ENCODE measurements at places on chromosomes 2 and 18.

GRCh38 chr2:224378701-224379097, 23.2 kb downstream of the FAM124B start:
- no peak for DNase-seq

- no peak for DNase-seq
These were observed 17.4 kb downstream of the RTP5 start for GRCh38 chr2:241886840-241887447.

DNA sequence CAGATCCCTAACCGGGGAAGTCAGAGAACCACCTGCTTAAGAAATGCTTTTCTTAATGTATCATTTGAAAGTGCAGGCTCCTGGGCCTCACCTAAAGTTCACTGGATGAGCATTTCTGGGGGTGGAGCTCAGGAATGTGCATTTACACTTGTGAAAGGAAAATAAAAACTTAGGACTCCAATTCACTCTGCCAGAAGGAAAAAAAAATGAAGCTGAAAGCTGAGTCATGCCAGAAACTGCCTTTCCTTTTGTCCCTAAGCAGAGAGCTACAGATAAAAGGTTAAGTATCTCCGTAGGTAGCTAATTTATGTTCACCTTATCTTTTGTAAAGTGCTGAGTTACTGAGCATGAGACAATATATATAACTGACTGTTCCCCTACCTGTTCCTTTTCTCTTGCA, 229.5 kb upstream of the MEX3C start:
- no peak for DNase-seq

DNA sequence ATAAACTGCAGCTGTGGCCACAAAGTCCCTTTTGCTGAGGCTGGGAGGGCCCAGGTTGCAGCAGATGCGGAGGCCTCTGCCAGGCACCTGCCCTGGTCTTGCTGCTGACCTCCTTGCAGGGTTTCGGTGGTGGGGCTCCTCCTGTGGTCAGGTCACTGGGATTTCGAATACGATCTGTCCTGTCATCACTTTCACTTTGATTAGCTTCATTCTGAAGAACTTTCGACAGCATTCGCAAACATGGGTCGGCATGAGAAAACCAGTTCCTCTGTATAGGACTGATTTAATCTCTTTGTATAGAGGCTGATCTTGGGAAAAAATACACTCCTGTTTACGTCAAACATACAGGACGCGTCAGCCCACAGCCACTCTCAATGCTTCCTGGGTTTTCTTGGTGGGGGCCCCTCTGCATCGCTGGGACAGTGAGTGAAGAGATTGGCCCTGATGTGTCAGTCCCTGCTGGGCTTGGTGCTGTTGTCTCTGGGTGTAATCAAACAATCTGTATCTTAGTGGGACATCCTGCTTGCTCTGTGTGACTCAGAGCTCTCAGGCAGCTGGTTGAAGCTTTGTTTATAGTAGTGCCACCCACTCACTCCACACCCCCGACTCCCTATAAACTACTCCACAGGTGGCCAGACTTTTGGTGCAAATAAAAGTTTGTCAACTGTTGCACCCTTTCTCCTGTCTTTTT, 209.4 kb upstream of the CXCR4 start:
- DNase-seq = peak; percentile 85

DNA sequence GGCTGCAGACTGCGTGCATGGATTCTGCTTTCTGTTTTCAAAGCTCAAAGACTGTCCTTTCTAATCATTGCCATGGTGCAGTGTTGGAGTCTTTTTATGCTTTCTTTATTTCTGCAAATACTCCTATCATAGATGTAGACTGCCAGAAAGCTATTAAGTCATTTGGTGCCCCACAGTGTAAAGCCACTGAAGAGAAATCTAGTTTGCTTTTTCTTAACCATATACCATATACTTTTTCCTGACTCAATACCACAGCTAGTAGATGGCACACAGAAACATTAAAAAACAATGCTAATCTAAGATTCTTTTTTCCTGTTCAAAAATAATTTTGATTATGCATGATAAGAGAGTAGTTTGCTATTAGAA, 109.9 kb upstream of the RAB27B start:
- no peak for DNase-seq

- peak; percentile 94 for DNase-seq
These were observed at the start of gene LBH for GRCh38 chr2:30231212-30231995. Gene LBH, plus strand, starts transcription at chr2:30231534. Its CDS starts 205 bp downstream, at chr2:30231739.

- no peak for DNase-seq
These were observed 64.2 kb upstream of the PID1 start for GRCh38 chr2:229335330-229335729.

GRCh38 chr2:86068136-86068588, 37.5 kb downstream of the POLR1A start:
- DNase-seq = peak; percentile 56

Data from CD4-positive, alpha-beta T cell treated with Interleukin-21 for 1 hour (primary cell).